Body of pancreas (tissue), 4 donors: ENCODE measurements at places on chromosomes 6 and 20. TPM values are rescaled to one million over a fixed set of nuclear protein-coding genes. Genes with fewer than 3 reads are reported as not detected.

The PRR18 gene
- not detected for total RNA-seq

The TTLL9 gene
- total RNA-seq, result 0.52 TPM

The CST5 gene
- total RNA-seq, result not detected

The C20orf141 gene
- not detected for total RNA-seq

The EFCAB8 gene
- not detected for total RNA-seq

GRCh38 chr6:24451581-24452388 is 37.6 kb downstream of the GPLD1 start:
- no peaks in the 10 kb centered on the region for H3K4me1 ChIP-seq
- no peak overlapping the region for H3K27ac ChIP-seq
- no peak for DNase-seq
- no peaks in the 10 kb centered on the region for H3K27me3 ChIP-seq
- no peak overlapping the region for H3K4me3 ChIP-seq
- no peaks in the 10 kb centered on the region for H3K36me3 ChIP-seq

GRCh38 chr6:35202066-35202546 is 11.7 kb upstream of the SCUBE3 start:
- no peaks in the 10 kb centered on the region for H3K27me3 ChIP-seq
- DNase-seq, result no peak
- H3K4me3 ChIP-seq, result no peak overlapping the region
- H3K4me1 ChIP-seq, result no peaks in the 10 kb centered on the region

DNA sequence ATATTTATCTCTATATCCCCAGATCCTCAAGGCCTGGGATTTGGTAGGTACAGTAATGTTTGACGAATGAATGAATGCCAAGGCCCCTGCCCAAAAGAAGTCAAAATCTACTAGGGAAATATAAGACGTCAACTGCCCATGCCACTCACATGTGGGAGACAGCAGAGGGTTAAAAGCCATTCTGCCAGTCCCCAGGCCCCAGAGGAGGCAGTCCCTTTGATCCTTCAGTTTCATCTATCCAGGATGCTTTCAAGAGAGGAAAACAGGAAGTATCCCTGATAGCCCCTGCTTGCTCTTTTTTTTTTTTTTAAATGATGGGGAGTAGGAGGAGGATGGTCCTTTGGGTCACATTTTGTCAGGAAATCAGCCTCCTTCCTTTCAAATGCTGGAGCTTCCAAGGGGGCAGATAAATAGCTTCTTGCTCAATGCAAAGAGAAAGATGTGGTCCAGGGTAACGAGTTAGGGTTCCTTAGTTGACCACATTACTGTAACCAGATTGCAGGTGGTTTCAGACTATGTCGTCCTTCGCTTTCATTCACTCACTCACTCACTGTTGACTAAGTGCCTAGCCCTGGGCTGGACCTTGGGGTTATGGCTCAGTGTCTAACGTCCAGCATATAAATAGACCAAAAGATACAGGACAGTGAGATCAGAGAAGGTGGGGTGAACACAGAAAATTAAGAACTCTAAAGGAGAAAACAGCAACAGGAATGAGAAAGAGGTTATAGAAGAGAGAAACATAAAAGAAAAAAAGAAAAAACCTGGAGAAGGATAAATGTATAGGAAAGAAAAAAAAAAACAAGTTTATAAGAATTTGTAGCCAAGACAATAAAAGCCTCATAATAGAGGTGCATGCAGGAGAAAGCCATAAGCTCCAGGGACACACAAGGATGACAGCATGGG is 64.6 kb upstream of the PIM1 start:
- no peak overlapping the region for H3K27ac ChIP-seq
- H3K4me3 ChIP-seq, result no peak overlapping the region
- no peaks in the 10 kb centered on the region for H3K36me3 ChIP-seq
- peaks cover 44% of the 10 kb centered on the region for H3K4me1 ChIP-seq
- DNase-seq, result no peak
- no peaks in the 10 kb centered on the region for H3K27me3 ChIP-seq

GRCh38 chr6:125732398-125732797 is 17.0 kb upstream of the HEY2 start:
- no peak overlapping the region for H3K4me3 ChIP-seq
- no peak for DNase-seq
- no peak overlapping the region for H3K27ac ChIP-seq
- no peaks in the 10 kb centered on the region for H3K4me1 ChIP-seq
- no peaks in the 10 kb centered on the region for H3K27me3 ChIP-seq

DNA sequence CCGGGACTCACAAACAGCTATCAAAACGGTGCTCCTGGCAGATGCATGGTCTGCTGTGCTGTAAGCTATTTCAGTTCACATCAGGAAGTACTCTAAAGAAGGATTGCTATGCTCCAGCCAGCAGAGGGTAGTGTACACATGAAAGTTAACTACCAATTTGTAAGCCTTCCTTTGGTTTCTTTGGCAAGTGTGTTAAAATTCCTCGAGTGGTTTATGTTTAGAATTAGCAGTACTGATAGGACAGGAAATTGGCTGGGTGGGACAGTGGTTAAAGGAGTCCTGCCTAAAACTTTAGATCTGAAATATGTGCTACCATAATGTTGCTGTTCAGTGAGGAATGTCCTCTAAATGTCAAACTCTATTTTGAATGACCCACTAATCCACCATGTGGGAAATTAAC is 47.4 kb downstream of the TRMT11 start:
- no peak overlapping the region for H3K27ac ChIP-seq
- no peaks in the 10 kb centered on the region for H3K4me1 ChIP-seq
- no peaks in the 10 kb centered on the region for H3K36me3 ChIP-seq
- no peaks in the 10 kb centered on the region for H3K27me3 ChIP-seq

- DNase-seq, result no peak
- H3K4me1 ChIP-seq, result no peaks in the 10 kb centered on the region
- H3K27me3 ChIP-seq, result no peaks in the 10 kb centered on the region
- no peaks in the 10 kb centered on the region for H3K36me3 ChIP-seq
These were observed 6.9 kb downstream of the TCF15 start for GRCh38 chr20:603116-603640.

GRCh38 chr6:34745277-34746103 is 11.8 kb upstream of the SNRPC start:
- no peaks in the 10 kb centered on the region for H3K27me3 ChIP-seq
- H3K4me1 ChIP-seq, result peaks cover 17% of the 10 kb centered on the region
- peak; percentile 91 for DNase-seq
- H3K4me3 ChIP-seq, result no peak overlapping the region
- no peaks in the 10 kb centered on the region for H3K36me3 ChIP-seq

DNA sequence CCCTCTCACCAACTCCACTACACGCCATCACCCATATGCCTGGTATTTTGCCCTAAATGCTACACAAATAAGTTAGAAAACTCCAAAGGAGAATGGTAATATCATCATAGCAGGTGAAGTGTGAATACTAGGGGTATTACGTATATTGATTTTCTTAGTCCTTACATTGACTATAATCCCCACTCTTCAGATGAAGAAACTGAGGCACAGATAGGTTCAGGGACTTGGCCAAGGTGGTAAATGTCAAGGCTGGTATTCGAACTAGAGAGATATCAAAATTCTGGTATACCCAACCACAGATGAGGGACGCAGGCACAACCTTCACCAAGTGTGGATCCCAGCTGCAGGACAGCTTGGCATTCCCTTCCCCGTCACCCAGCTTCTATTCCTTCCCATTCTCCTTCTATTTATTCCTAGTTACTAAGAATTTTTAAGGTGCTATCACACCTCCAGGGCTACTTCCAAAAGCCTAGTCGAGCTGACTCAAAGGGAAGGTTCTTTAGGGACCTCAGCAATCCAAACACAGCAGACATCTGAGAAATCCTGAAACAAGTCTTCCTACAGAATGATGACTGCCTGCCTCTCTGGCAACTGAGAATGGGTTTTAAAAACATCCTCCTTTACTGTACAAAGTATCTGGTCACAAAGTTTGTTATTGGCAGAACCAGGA is 32.6 kb downstream of the ATXN1 start:
- H3K4me3 ChIP-seq, result no peak overlapping the region
- DNase-seq, result no peak
- H3K27ac ChIP-seq, result no peak overlapping the region
- no peaks in the 10 kb centered on the region for H3K27me3 ChIP-seq

- no peak overlapping the region for H3K4me3 ChIP-seq
- H3K4me1 ChIP-seq, result peaks cover 7% of the 10 kb centered on the region
- H3K27ac ChIP-seq, result no peak overlapping the region
- no peak for DNase-seq
- no peaks in the 10 kb centered on the region for H3K36me3 ChIP-seq
These were observed 219.9 kb upstream of the ECI2 start for GRCh38 chr6:4355241-4355640.

GRCh38 chr6:140661691-140662090 is 1287.2 kb upstream of the CITED2 start:
- no peaks in the 10 kb centered on the region for H3K27me3 ChIP-seq
- no peak for DNase-seq
- no peaks in the 10 kb centered on the region for H3K4me1 ChIP-seq

- H3K27ac ChIP-seq, result no peak overlapping the region
- no peak for DNase-seq
- no peaks in the 10 kb centered on the region for H3K36me3 ChIP-seq
- no peak overlapping the region for H3K4me3 ChIP-seq
- H3K4me1 ChIP-seq, result no peaks in the 10 kb centered on the region
These were observed 995.8 kb upstream of the FLRT3 start for GRCh38 chr20:15333170-15333569.

DNA sequence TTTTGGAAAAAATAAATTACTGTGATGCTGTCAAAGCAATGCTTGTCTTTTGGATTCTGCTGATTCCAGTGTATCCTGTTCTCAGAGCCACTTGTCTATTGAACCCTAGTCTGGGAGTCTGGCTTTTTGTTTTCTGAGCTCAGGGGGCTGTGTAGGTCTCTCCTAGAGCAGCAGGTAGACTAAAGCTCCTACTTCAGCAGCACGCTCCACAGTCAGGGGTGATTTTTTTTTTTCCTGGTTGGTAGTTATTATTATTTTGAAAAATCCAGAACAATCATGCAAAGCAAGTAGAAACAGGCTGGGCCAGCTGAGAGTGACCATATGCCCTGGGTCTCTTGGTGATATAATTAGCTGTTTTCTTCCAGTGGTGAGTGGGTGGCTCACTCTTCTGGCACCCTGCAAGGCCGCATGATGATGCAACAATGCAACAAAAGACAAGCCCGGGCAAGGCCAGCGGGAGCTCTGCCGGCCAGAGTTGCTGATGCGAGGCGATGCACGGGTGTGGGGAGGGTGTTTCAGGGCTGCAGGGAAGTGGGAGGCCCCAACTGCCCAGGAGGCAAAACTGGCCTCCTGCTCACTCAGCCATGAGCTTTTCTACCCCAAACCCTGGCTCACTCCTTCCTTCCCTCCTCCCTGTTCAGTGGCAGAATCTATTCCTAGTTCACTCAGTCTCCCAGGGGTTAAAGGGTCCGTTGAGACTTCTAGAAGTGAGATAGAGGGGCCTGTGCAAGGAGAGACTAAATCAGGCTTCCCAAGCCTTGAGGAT is 11.5 kb upstream of the CDKN1A start:
- H3K4me1 ChIP-seq, result peaks cover 38% of the 10 kb centered on the region
- no peaks in the 10 kb centered on the region for H3K36me3 ChIP-seq
- peak overlapping the region; percentile 47 for H3K27ac ChIP-seq

GRCh38 chr20:47051936-47052526 is 157.4 kb downstream of the EYA2 start:
- H3K27ac ChIP-seq, result no peak overlapping the region
- H3K4me3 ChIP-seq, result no peak overlapping the region

GRCh38 chr6:169589293-169589692 is 112.5 kb downstream of the WDR27 start:
- no peaks in the 10 kb centered on the region for H3K36me3 ChIP-seq
- peak overlapping the region; percentile 19 for H3K27ac ChIP-seq
- H3K4me3 ChIP-seq, result no peak overlapping the region

DNA sequence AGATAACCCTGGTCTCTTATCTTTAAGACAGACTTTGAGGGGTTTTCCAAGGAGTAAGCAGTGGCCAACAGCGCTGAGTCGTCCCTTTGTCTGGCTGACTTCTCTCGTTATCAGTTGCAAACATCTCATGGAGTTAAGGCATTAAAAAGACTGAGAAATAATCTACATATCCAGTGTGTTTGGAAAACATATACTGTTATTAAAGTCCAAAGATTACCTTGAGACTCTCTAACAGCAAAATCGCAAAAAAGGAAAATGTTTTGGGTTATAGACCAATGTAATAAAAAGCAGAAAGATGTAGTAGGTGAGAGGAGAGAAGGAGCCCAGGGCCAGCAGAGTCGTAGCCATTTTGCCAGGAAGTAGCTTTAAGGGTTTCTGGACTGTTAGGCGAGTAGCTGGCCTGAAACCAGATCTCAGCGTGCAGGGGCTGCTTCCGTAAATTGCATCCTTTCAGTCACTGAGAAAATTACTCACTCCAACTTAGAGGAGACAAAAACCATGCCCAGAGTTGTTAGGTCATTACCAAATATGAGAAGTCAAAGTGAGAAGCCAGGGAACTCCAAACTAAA is 24.6 kb downstream of the MYLK4 start:
- DNase-seq, result peak; percentile 37
- no peak overlapping the region for H3K4me3 ChIP-seq
- H3K27ac ChIP-seq, result no peak overlapping the region
- H3K4me1 ChIP-seq, result no peaks in the 10 kb centered on the region
- no peaks in the 10 kb centered on the region for H3K27me3 ChIP-seq
- no peaks in the 10 kb centered on the region for H3K36me3 ChIP-seq

DNA sequence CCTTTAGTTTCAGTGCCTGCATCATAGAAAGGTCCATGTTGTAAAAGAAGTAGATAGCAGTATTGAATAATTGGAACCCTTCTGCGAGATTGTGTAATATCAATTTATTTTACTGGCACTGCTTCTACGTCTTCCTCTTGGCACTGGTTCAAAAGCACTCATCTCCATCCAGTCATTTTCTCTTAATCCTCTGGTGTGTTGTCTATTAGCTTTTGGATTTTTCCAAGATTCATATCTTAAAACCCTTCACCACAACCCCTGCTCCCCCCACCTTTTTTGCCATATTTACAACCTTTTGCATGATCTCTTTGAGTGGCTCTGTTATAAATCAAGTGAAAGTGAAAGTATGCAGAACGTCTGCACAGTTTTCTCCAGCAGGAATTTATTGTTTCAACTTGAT is 76.6 kb upstream of the HSF2 start:
- DNase-seq, result no peak
- H3K27ac ChIP-seq, result peak overlapping the region; percentile 26

- peak overlapping the region; percentile 49 for H3K4me3 ChIP-seq
- H3K4me1 ChIP-seq, result peaks cover 43% of the 10 kb centered on the region
- H3K36me3 ChIP-seq, result no peaks in the 10 kb centered on the region
- DNase-seq, result no peak
- peak overlapping the region; percentile 63 for H3K27ac ChIP-seq
These were observed 593 bp downstream of the DNMT3B start for GRCh38 chr20:32762754-32763201.

- H3K27me3 ChIP-seq, result no peaks in the 10 kb centered on the region
- no peak overlapping the region for H3K27ac ChIP-seq
- no peak overlapping the region for H3K4me3 ChIP-seq
- DNase-seq, result peak; percentile 79
- H3K36me3 ChIP-seq, result no peaks in the 10 kb centered on the region
These were observed 32.9 kb upstream of the ERVFRD-1 start for GRCh38 chr6:11144393-11144851.

GRCh38 chr6:34374508-34374907 is 18.0 kb downstream of the NUDT3 start:
- no peak overlapping the region for H3K4me3 ChIP-seq
- peak overlapping the region; percentile 8 for H3K27ac ChIP-seq
- no peak for DNase-seq
- H3K36me3 ChIP-seq, result no peaks in the 10 kb centered on the region
- H3K4me1 ChIP-seq, result no peaks in the 10 kb centered on the region
- H3K27me3 ChIP-seq, result no peaks in the 10 kb centered on the region
